Activated effector memory CD4-positive, alpha-beta T cell treated with Interleukin-2 at 50 U/mL for 16 hours (primary cell): ENCODE measurements at places on chromosomes 6 and 20.

DNA sequence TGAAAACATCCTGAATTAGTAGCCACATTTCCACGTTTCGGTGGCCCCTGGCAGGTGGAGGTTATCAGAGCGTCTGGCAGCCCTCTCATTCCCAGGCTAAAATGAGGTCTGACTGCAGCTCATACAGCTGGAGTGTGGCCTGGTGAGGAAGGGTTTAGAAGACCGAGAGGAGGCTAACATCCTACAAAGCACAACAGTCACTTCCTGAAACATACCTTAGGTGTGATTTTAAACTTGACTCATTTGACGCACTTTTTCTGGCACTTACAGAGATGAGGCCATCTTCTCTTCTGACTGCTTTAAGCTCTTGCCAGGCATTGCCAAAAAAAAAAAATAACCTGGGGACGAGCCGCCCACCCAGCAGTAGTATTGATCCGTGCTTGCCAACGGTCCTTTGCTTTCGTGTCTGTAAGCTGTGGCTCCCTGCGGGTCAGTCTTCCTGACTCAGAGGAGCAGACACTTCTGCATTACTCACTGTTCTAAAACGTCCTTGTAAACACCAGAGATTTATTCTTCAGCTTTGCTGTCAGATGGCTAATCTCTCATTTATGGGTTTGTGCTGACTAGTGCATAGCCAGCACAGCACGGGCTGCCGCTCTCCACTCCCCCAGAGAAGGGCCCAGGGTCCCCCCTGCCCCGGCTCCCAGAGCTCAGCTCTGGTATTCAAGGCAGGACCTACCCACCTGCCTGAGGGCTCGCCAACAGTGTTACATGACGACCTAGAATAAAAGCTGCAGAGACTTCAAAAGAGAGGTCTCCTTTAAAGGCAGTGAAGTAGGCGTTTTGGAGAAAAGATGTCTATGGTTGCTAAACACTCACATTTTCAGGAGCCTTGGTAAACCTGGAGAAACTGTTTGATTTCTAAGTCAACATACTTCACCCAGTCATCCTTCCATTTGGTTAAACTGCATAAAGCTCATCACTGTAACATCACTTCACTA is 78.5 kb upstream of the FRMD1 start:
- DNase-seq = no peak

- no peak for DNase-seq
Observed at GRCh38 chr20:37991157-37991866, 41.9 kb downstream of the TTI1 start.

GRCh38 chr20:21179757-21180156 is 53.9 kb downstream of the KIZ start:
- no peak for DNase-seq

DNA sequence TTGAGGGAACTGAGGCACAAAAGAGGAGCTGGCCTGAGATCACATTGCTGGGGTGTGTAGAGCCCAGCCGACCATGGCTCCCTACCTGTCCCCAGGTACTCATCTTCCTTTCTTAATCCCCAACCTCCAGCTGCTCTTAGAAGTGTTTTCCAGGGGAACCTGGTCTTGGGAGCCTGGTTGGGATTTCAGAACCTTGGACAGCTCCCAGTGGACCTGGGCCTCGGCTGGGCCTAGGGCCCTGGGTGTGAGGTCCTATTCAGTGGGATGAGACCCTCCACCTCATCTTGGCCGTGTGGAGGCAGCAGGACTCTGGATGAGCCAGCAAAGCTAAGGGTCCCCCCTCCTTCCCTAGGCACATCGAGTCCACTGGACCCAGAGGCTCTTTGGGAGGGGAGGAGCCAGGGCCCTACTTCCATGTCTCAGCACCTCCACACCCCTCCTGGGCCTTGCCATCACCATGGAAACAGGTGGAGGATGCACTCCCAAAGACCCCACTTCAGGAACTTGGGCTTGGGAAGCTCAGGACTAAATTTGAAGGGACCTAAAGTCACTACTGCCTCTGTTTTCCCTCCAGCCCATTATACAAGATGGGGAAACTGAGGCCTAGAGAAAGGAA is 38.5 kb downstream of the DLGAP4 start:
- DNase-seq = no peak

DNA sequence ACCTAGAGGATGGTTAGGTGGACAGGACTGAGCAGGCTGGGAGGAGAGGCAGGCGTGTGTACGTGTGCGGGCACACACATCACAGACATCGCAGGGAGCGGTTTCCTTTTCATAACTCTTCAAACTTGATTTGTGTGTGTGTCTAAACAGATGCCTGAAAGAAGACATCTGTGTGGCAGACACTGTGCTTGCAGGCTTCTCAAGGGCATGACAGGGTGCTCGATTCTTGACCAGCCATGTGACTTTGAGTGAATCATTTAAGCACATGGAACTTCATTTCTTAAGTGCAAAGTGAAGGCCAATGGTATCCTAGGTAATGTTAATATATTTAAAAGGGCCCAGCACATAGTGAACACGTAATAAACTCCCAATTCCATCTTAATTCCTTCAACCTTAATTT is 186.5 kb downstream of the SCP2D1 start:
- DNase-seq = no peak

DNA sequence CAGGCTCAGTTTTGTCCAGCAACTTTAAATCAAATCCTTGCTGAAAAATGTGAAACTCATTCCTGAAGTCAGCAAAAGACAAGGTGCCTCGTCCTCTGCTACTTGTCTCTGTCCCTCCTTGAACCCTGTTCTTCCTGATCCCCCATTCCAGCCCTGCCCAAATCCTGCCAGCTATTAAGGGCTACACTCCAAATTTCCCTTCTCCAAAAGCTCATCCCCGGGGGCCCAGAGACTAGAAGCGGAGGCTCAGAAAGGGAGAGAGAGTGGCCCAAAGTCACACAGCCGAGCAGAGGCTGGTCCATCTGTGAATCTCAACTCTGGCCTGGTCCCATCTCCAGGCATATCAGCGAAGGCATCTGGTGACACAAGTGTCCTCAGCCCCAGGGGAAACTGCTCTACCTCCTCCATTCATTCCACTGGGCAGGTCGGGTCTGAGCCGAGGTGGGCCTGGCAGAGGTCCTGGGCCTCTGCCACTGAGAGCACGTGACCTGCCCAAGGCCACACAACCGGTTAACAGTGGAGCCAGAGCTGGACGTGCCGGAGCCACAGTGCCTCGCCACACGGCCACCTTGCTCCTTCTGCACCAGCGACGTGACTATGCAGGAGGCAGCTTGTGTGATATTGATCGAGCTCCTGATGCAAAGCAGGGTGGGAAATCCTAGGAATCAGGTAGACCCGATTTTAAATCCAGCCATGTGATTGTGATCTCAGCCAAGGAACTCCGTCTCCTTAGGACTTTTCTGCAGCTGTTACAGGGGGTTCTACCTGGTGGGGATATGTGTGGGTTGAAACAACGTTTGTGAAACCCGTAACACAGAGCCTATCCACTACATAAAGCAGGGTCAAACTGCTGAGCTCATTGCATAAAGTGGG is 28.6 kb downstream of the NOL4L start:
- no peak for DNase-seq

GRCh38 chr6:36978421-36979346 is 7.3 kb downstream of the MTCH1 start:
- no peak for DNase-seq

GRCh38 chr6:157233686-157234085 is 89.6 kb downstream of the TMEM242 start:
- no peak for DNase-seq

GRCh38 chr6:127514773-127515227 is 4.3 kb downstream of the MTCL3 start:
- DNase-seq = peak; percentile 35

- no peak for DNase-seq
Observed at GRCh38 chr6:130369831-130370230, 4.0 kb downstream of the TMEM200A start.

DNA sequence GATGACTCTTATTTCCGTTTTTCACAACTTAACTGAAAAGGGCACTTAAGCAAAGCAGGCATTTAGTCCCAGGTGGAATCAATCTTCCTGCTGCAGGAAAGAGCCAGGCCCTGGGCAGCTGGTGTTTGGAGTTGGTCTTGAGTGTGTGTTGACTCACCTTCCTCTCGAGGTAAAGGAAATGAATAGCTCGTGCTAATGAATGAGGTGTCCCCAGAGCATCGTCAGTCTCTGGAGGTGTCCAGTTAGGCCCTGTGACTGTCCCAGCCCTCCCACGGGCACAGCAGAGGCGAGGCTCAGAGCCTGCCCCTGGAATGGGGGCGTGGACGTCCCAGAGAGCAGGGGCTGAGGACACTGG is 277.7 kb downstream of the NRN1 start:
- no peak for DNase-seq

DNA sequence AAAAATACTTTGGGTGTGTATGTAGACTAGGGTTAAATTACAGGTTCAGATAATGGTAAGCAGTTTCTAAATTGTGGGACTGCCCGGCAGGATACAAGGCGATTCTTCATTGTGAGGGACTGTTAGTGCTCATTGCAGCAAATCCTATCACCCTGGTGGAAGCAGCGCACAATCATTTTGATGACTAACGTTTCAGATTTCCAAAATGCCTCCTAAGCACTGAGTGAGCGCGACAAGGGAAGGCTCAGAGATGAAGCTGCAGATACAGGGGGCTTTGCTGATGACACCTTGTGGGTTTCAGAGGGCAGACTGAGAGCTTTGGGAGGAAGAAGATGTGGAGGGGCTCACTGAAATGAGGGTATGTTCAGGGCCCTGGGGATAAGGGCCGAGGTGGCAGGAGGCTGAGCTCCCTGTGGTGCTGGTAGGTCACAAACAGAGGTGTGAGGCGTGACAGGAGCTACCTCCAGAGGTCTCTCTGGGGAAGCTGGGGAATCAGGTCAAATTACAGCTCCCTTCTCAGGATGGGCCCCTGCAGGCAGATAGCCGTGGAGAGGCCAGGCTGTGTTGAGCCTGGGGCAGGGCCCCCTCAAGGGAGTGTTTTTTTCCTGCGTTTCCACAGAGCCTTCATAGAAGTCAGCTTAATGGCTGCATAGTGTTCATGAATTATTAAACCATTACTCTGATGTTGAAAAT is 84.5 kb upstream of the FYN start:
- DNase-seq = no peak

GRCh38 chr6:78559056-78559455 is 308.3 kb upstream of the IRAK1BP1 start:
- DNase-seq = no peak

GRCh38 chr20:62590309-62591121 is 51.8 kb upstream of the SLCO4A1 start:
- DNase-seq = no peak

GRCh38 chr6:91691449-91691848 is 1104.6 kb upstream of the MAP3K7 start:
- DNase-seq = no peak

GRCh38 chr20:10672624-10673127 is 1.1 kb downstream of the JAG1 start:
- no peak for DNase-seq

DNA sequence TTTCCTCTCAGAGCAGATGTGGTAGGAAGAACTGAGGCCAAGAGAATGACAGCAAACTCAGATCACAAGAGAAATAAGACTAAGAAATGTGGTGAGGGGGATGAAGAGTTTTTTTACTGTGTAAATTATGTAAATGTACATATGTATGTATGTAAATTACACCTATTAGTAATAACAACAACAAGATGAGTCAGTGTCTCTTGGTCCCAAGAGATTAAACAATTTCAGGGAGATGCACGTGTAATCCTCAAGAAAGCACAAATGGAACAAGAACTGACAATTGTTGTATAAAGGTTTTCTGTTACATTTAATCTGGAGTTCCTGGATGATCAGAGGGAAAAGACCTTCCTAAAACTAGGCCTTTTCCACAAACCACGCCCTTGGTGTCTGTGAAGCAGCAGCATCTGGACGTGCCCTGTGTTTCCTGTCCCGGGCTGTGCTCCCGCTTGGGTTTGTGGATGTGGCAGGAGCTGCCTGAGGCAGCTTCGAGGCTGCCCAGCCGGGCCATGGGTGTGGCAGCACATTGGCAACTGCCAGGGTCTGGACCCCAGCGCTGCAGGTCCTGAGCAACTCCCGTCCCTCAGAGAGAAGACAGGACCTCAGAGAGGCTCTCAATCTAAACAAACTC is 994 bp downstream of the CLDN20 start:
- DNase-seq = no peak

- DNase-seq = no peak
Observed at GRCh38 chr20:9322661-9323060, 191.7 kb upstream of the LAMP5 start.

GRCh38 chr6:84521511-84521910 is 242.9 kb downstream of the TBX18 start:
- DNase-seq = no peak

GRCh38 chr20:62782149-62782892 is 14.0 kb upstream of the MRGBP start:
- no peak for DNase-seq

GRCh38 chr6:33317419-33317668 is 200 bp downstream of the ZBTB22 start:
- no peak for DNase-seq

GRCh38 chr6:155530219-155530834 is 74.7 kb upstream of the NOX3 start:
- no peak for DNase-seq

DNA sequence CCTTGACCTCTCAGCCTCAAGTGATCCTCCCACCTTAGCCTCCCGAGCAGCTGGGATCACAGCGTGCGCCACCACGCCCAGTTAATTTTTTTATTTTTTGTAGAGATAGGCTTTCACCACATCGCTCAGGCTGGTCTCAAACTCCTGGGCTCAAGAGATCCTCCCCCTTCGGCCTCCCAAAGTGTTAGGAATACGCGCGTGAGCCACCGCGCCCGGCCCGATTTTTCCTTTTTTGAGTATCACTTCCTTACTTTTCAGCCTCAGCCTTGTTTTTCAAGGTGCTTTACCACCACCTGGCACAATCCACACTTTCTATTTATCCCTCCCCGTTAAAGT is 791 bp upstream of the STX11 start:
- DNase-seq = no peak

DNA sequence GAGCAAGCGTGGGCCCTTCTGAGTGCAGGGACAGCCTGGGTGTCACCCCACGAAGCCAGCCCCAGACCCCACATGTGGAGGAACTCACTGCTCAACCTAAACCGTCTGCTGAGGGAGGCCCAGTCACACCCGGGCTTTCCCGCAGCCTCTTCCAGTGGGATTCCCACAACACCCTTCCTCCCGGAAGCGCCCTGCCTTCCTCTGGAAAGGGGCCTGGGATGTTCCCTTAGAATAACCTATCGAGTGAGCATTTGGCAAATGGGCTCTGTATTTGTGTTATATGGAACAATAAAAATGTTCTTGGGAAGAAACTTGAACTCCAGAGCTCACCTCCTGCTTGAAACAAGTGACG is 100.0 kb upstream of the DUSP22 start:
- no peak for DNase-seq

GRCh38 chr6:119608994-119609393 is 259.4 kb upstream of the MAN1A1 start:
- no peak for DNase-seq

DNA sequence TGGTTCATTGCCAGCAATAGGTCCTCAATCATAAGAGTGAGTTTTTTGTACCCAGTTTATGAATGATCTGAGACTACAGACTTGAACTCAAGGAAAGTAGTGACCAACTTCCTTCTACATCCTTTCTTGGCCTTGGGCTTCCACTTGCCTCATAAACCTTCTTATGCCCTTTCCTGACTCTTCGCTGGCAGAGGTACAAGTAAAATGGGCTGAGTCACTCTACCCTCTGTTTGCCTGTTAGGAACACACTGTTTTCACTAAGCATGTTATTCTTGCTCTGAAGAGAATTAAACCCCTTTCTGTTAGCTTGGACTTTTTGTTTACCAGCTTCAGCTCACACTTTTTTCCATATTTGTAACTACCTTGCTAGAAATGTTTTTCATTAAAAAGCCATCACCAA is 74.4 kb downstream of the PKHD1 start:
- no peak for DNase-seq

GRCh38 chr6:30601815-30602641 is 15.0 kb downstream of the PPP1R10 start:
- no peak for DNase-seq

GRCh38 chr6:107290491-107290890 is 168.9 kb downstream of the PDSS2 start:
- no peak for DNase-seq
